ENCODE measurements at places on chromosomes 3 and 15. TPM values are rescaled to one million over a fixed set of nuclear protein-coding genes. Genes with fewer than 3 reads are reported as not detected.

Gene TMCO5A
- 129 TPM for total RNA-seq

Gene ZDHHC23
- 27.1 TPM for total RNA-seq

DNA sequence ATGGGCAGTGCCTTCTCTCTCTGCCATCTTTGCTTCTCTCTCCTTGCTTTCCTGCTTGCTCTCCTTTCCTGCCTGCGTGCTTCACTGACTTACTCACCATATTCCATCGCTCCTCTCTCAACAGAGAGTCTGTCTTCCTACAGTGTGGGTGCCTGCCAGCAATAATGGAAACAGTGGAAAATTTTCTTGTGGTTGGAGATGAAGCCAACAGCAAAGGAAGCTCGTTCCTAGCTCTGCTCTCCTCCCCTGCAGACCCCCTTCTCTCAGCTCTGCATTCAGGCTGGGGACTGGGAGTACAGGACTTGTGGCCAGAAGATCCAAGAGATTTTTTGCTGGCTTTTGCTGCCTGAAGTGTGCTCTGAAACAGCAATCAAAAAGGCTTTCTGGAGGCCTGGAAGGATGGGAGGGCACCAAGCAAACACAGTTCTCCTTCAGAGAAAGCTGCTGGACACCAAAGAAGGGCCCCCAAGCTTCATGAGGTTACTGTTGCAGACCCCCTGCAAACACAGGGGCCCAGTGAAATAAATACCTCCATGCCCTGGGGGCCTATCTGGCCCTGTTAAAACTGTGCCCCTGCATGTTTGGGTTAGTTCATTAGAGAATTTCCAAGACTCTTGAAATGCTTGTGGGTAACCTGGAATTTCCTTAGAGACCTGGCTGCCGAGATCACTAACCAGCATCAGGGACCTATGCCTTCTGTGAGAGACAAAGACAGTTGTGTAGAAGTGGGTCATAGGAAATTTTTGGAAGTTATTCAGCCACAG lies 149.9 kb upstream of the RASGRP1 start:
- no peak for DNase-seq

DNA sequence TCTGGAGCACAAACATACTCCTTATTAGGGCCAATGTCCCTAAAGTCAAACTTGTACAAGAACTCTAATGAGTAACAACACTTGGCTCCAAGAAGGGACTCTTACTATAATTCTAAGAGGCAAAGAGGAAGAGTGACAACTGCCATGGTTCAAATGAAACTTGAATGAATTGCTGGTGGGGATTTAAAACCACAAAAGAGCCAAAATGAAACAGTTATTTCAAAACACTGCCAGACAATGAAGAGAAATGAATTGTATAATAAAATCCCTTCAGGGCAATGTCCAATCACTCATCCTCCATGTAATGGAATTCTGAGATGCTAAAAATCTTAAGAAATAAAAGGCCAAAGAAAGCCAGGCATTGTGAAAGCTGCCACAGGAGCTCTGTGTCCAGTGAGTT lies 14.2 kb downstream of the THRB start:
- no peak for DNase-seq

DNA sequence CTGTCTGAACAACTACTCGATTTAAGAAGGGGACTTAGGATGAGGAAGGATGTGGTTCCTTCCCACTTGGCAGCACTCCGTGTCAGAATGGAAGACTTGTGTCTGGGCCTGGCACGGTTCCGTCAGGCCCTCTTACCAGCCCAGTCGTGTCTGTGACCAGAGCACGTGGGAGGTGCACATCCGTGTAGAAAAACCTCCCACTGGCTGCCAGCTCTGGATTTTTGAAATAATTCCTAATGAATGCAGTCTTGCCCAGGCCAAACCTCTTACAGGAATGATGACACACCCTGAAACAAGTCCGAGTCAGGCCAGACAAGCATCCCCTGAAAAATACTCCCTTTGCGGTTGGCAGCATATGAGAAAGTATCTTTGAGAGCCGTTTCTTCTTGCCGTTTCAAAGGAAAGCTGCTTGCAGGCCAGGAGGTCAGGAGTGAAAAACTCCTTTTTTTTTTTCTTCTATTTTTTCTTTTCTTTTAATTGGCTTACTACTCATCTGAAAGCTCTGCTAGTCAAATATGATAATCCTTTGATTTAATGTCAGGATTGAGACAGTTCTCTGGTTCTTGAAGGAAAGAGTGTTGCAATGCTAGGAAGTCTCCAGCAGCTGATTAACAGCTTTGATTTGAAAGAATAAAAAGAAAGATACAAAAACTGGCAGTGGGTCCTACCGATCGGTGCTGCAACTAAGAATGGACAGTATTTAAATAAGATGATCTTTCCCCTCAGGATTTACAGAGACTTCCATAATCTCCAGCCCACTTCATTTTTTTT lies 19.8 kb downstream of the IL1RAP start:
- DNase-seq, result peak; percentile 53

- DNase-seq, result no peak
These were observed 2.1 kb downstream of the PHC3 start for GRCh38 chr3:170179432-170179831.

DNA sequence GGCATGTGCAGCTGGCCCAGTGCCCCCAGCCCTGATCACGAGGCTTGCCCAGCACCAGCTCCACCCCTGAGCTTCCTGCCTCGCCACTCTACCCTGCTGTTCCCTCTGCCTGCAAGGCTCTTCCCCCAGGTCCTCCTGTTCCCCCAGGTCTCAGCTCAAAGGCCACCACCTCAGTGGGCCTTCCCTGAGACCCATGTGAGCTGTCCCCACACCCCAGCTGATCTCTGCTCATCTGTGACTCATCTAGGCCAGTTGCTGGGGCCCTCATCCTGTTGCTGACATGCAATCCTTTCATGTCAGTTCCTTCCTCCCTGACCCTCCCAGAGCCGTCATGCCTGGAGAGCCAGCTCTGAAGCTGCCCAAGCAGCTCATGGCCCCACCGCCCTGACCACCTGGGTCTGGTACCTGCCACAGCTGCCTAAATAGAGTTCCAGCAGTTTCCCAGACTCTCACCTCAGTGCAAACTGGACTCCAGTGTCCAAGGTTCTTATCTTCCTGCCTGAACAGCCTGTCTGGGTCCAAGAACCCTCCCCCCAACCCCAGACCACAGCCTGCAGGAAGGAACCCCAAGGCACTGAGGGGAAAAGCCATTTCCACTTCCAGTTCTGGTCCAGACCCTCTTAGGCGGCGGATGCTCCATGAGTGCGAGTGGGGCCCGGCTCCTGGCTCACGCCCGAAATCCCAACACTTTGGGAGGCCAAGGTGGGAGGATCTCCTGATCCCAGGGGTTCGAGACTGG lies 116.6 kb upstream of the IQSEC1 start:
- DNase-seq, result no peak

DNA sequence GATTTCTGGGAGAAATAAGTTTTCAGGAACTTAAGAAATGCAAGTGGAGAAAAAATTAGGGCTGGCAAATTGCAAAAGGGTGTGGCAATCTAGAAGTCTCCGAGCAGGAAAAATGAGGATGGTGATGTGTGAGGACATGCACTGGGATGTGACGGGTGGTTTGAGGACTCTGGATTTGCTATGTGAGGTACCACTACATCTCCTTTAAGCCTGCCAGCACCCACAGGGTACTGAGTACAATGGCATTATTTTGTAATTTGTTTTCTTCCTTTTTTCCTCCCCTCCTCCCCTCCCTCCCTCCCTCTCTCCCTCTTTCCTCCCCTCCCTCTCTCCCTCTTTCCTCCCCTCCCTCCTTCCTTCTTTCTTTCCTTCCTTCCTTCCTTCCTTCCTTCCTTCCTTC lies 237.5 kb downstream of the GAP43 start:
- no peak for DNase-seq

- no peak for DNase-seq
These were observed 270.5 kb downstream of the TUSC7 start for GRCh38 chr3:116980099-116980498.

DNA sequence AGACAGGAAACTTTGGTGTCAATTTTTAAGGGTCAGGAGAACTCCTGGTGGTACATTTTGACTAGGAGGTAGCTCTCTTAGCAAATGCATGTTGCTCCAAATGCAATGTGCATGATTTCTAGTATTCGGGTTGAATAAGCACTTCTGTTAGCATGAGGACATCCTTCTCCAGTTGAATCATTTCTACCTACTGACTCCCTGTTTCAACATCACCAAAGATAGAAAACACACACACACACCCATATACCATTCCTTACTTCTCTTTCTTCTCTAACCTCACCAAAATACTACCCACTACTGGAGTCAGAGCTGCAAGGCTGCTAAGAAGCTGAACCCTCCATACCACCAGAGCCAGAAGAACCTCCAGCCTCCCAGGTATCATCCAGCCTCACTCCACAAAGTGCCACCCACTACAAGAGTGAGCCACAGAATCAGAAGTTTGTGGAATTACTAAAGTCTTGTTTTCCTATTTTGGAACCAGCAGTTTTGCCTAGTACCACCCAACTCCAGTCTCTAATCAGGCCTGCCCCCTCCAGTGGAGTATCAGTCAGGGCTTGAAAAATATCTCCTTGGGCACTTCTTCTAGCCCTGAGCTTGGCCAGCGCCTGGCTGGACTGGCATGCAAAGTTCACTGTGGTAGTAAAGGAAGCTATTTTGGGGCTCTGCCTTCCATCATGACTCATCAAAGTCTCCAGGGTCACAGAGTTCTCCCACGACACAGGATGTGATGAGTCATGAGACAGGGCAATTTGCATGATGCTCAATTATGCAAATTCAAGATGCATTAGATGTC lies 110.3 kb downstream of the CYP19A1 start:
- no peak for DNase-seq

DNA sequence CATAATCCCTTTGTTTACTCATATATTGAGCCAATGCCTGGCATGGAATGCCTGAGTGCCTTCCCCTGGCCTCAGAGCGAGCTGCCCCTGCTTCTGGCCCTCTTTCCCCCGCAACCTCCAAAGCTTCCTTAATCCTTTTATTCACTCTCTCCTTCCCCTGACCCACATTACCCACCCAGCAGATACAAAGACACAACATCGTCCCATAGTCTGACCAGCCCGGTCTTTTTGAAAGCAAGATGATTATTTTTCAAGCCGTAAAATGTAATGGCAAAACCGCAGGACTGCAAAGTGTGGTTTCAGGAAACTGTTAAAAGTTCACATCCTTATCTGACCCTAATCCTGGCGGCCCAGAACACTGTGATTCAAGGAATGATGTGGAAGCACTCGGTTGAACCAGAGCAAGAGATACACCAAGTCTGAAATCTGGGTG lies 78.4 kb upstream of the LRTM1 start:
- no peak for DNase-seq

DNA sequence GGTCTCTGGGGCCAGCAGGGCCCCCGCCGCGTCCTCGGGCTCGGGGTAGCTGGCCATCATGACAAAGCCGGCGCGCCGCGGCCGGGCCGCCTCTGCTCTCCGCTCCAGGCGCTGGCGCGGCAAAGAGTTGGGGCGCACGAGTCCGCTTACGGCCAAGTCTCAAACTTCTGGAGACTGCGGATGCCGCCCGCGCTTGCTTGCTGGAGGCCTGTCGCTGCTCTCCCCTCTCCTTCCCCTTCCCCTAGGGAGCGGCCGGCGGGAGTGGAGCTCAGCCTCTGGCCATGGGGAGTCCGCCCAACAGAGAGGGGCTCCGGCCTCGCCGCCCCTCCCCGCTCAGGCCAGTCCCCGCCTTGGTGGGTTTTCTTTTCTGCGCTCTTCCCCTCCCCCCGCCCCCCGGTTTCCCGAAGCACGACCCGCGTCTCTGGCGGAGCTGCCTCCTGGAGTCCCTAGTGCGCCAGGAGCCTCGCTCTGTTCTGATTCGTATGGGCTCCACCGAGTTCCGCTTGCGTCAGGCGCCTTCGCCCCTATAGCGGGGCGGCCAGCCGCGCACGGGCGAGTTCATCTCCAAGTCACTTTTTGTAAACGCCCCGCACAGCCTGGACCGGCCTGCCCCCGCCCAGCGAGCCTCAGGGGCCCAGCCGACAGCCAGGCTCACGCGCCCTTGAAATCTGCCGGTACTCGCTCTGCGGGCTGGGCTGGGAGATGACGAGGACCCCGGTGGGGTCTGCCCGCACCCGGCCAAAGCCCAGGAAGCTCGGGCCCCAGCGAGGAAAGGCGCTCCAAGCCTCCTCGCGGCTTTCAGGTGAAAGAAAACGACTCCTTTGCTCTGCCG lies at the start of the genes FOXL2 and FOXL2NB:
TSS of gene FOXL2 (minus strand) at position 475 of the 832 bp plus-strand sequence. CDS start at position 60, 415 bp downstream.
TSS of gene FOXL2NB (plus strand) at position 555 of the 832 bp plus-strand sequence. CDS start at position 703, 148 bp downstream.
- peak; percentile 53 for DNase-seq

DNA sequence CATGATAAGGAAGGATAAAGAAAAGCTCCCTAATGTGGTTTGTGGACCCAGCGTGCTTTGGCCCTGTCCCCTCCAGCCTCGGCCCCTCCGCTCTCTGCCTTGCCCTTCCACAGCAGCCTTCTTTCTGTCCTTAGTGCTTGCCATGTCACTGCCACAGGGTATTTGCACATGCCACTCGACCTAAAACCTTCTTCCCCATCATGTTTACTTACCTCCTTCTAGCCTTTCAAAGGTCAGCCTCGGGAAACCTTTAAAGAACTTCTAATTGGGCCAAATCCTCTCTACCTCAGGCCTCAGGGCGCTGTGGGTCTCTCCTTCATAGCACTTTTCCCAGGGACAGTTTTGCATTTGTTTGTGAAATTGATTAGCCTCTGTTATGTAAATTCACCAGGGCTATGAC lies 73.0 kb downstream of the SCN11A start:
- DNase-seq, result no peak

- DNase-seq, result no peak
These were observed 249.4 kb downstream of the LPP start for GRCh38 chr3:188403404-188403803.

DNA sequence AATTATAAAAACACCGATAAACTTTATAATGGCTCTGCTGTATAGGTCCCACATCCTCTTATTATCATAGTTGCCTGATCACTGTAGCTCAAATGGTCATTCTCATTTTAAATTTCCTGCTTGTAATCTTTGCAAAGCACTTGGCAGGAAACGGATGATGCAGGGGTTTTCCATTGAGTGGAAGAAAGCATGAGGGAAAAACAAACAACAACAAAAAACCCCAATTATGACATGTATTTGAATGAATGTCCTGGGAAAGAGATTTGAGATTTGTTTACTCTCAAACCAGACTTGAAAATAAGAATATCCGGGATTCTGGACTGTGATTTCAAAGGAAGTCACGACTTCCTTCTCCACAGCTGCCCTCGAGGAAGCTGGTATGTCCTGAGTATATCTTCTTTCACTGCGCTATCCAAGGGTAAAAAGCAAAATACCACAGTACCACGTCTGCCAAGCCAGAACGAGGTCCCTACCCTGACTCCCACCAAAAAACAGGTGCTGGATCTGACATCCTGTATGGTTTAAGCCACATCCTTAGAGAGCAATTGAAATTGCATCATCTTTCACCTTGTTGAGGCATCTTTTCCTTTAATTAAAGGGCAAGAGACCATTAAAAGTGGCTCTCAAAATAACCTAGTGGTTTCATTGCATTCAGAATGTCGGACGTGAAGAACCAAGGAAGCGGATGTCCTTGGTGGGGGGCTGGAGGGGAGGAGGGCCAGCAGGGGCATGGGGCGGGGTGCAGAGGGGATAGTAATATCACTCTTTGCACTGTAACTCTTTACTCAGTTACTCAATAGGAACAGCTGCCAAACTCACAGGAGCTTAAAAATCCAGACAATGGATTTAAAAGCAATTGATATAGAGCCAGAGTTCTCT lies 13.5 kb upstream of the TIPIN start:
- DNase-seq, result no peak

GRCh38 chr3:27632431-27633223 lies 89.5 kb downstream of the EOMES start:
- DNase-seq, result peak; percentile 67
